Effector memory CD8-positive, alpha-beta T cell (primary cell): ENCODE measurements at places on chromosomes 3 and 15.

- DNase-seq: no peak
- H3K4me3 ChIP-seq: no peak overlapping the region
- peaks cover 60% of the 10 kb centered on the region for H3K36me3 ChIP-seq
- peak overlapping the region; percentile 80 for H3K27ac ChIP-seq
- no peaks in the 10 kb centered on the region for H3K27me3 ChIP-seq
These were observed 7.6 kb downstream of the SELENOS start for GRCh38 chr15:101269479-101270223.

DNA sequence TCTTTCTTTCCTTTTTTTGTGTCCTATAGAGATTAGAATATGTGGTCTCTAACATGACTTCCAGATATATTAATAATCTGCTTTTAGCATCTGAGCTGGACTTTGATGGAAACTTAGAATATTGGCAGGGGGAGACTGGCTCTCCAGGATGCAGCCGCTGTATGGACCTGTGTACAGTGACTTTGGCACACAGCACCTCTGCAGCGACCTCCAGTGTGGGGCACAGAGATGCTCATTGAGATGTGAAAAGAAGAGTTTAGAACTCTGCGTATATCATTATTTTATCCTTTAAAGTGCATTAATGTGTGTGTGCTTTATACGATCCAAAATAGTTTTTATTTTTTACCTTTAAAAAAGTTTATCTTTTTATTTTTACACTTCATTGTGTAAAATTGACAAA lies 18.3 kb downstream of the CFAP161 start:
- H3K4me3 ChIP-seq: no peak overlapping the region
- no peaks in the 10 kb centered on the region for H3K36me3 ChIP-seq
- H3K27ac ChIP-seq: no peak overlapping the region
- DNase-seq: no peak

DNA sequence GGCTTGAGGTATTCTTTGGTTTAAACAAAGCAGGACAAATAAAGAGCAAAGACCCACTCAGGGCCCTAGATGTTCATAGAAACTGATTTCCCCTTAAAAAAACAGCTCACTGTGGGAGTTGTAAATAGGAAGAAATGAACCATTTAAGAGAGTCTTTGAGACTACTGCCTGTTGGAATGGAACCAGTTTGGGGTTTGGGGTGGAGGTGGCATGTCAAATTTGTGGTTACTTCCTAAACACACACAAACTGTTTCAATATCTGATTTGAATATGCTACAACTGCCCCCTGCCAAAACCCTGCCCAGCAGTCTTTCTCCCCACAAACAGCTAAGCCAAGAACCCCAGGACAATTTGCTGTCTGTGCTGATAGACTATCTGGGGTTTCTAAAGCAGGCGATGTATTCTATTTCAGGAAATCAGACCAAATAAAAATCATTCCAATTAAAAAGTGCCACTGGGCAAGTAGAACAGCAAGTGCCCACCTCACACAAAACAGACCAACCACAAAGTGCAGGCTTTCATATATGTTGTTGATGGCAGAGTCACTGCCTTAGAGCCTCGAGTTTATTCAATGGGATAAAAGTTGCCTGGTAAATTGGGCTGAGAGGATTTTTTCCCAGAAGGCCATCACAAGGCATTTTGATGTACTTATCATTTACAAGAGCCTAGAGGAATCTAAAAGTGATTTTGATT lies 293.9 kb upstream of the PROK2 start:
- H3K4me3 ChIP-seq: no peak overlapping the region
- H3K27ac ChIP-seq: no peak overlapping the region
- H3K36me3 ChIP-seq: no peaks in the 10 kb centered on the region
- no peaks in the 10 kb centered on the region for H3K4me1 ChIP-seq
- no peak for DNase-seq

DNA sequence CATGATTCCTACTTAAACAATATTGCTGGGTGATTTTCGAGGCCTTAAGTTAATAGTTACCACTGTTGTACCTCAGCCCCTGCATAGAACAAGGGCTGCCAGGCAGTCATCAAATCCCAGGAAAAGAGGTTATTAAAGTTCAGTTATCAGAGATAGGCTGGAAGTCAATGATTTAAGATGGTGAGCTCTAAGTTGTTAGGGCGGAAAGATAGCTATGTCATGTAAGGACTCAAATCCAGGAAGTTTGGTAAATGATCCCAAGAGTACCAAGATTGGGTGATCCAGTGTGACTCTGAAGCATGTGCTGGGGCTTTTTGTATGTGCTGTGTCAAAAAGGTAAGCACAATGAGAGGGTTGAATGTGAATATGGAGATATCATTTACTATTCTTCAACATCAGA lies 287.9 kb downstream of the NLGN1 start:
- H3K36me3 ChIP-seq: no peaks in the 10 kb centered on the region
- no peaks in the 10 kb centered on the region for H3K4me1 ChIP-seq
- no peak overlapping the region for H3K4me3 ChIP-seq
- no peaks in the 10 kb centered on the region for H3K27me3 ChIP-seq
- H3K27ac ChIP-seq: no peak overlapping the region
- no peak for DNase-seq

- no peaks in the 10 kb centered on the region for H3K36me3 ChIP-seq
- H3K27ac ChIP-seq: peak overlapping the region; percentile 71
- DNase-seq: no peak
- peaks cover 19% of the 10 kb centered on the region for H3K4me1 ChIP-seq
These were observed 29.5 kb upstream of the USP3 start for GRCh38 chr15:63474810-63475316.
